ENCODE measurements at places on chromosomes 5 and 9.

GRCh38 chr5:112732131-112732530 lies 5.6 kb upstream of the APC start:
- DNase-seq = no peak

DNA sequence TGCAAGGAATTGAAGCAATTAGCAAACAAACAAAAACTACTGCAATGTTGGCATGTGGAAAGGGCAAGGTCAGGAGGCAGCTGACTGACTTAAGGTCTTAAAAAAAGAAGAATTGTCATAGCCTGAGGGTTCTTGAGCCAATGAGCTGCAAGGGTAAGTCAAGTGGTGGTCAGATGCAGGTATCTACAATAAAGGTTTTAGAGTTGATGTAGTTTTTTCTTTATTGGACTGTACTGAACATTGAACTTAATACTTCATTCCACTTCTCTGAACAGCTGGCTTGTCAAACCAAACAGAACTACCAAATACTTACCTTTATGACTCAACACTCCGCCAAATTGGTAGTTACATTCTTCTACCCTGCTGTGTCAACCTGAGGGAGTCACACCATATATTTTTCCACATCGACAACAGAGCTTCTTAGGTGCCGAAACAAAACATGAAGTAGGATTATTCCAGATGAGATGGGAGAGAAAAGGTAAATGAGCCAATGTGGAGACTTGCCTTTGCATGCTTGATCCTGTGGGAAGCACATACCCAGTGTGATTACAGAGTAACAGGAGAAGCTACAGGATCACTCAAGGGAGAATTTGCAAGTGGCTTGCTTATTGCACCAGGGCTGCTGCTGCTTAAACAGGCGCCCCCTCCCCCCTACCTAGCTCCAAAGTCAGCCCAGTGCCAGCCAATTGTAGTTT lies 35.3 kb downstream of the EQTN start:
- no peak for DNase-seq

GRCh38 chr5:34538026-34538672 lies 118.0 kb upstream of the RAI14 start:
- no peak for DNase-seq

GRCh38 chr5:39238366-39239105 lies 19.2 kb upstream of the FYB1 start:
- DNase-seq = no peak

DNA sequence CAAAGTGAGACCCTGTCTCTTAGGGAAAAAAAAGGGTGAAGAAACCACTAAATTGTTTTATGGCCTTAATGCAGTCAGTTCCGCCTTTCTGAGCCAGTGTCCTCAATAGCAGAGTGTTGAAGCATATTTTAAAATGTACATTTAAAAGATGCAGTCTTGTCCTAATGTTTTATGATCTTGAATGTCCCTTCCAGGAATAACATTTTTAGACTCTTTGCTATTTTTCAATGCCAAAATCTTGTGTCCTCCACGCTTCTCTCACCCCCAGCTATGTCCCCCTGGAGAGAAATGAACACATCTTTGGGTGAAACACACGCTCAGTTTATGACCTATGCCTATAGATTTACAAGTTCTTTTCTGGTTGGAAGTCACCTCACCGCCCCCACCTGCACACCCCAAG lies 69.8 kb downstream of the CSNK1A1 start:
- no peak for DNase-seq

- peak; percentile 83 for DNase-seq
Observed at GRCh38 chr5:76402251-76402885, 717 bp upstream of the IQGAP2 start.

DNA sequence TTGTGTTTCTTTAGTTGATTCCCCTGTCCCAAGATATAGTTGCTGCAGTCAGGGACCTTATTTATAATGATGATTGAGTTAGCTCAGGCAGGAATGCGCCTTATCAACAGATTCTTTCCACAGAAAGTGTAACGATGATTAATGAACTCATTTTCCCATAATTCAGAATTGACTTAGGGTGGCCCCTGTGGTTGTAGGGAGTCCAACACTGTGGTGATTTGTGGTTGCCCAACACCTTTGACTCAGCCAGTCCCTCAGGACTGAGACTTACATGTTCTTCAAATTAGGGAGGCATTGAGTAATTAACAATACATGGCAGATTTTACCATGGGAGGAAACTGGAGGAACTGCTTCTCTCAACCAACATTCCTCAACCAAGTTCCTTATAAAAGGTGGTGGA lies 221.9 kb downstream of the GABRG2 start:
- no peak for DNase-seq

DNA sequence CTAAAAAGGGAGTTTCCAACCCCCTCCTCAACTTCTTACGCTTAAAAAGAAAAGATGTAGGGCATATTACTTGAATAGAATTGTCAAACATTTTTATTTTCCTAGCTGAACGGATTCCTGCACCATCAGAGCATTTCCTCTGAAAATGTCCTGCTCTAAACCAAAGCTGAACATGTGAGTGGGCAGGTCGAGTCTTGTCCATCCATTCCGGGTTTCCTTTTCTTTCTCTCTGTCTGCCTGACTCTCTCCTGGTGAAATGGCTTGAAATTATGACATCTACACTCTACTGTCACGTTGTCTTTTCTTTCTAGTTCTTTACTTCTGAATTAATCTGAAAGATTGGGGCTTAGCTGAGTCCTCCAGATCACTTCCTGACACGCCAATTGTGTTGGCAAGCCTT lies 39.2 kb upstream of the PTPN3 start:
- DNase-seq = no peak

DNA sequence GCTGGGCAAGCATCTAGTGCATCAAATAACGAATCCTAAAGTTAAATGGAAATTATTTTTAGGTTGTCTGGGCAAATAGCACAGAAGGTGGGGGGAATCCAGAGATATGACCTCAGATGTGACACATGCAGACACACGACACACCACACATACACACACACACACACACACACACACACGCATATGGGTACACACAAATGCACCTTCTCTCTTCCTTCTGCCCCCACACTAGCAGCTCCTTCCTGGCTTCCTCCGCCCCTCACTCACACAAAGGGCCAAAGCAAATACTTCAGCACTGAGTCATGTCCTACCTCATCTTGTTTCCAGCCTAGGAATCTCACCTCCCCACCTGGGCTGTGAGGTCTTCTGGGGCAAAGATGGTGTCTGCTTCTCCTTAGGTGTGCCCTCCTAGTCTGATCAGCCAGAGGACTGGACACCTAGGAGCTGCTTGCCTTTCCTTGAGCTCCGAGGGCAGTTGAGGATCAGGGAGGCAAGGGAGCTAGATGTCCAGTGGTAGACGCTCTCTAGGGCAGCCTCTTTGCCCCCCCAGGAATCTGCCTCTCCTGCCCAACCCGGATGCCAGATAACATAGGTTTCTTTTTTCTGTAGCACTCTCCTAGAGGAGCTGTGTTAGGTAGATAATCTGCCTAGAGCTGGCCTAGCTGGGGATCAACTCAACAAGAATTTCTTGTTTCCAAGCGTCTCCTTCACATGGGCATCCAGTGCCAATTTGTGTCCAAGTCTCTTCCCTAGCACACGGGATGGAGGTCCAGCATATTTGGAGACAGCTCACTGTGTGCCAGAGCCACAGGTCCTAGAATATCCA lies 14.3 kb upstream of the JADE2 start:
- peak; percentile 70 for DNase-seq

GRCh38 chr5:82158755-82159413 lies 119.3 kb downstream of the RPS23 start:
- DNase-seq = no peak

DNA sequence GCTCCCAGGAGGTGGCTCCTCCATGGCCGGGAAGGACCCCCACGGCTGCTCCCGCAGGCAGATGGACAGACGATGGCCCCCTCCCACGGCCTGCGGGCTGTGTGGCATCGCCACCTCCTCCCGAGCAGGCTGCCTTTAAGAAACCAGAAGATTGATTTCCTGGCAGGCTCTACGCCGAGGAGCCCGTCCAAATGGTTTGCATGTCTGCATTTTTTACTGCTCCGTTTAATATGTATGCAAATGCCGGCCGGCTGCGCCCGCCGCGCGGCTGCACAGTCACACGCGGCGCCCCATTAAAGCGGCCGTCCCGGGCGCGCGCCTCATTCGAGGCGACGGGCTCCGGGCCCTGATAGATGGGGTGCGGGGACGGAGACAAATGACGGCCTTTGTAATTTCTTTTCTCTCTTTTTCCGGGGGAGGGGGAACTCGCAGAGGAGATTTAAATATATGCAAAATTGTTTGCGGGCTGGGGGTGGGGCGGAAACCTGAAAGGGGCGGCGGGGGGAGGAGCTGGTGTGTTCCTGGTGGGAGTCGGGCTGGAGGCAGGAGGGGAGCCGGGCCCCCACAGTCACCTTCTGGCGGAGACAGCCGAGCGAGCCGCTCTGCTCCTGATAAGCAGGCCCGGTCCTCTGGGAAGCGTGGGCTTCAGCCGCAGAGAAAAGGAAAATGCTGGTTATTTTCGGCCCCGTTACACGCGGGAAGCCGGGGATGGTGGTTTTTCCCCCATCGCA lies 158.7 kb upstream of the IER5L start:
- peak; percentile 65 for DNase-seq

- no peak for DNase-seq
Observed at GRCh38 chr5:36647046-36647445, 40.6 kb downstream of the SLC1A3 start.

- no peak for DNase-seq
Observed at GRCh38 chr5:32265902-32266301, 46.8 kb downstream of the MTMR12 start.

GRCh38 chr5:174294891-174295620 lies 249.6 kb downstream of the NSG2 start:
- DNase-seq = no peak

DNA sequence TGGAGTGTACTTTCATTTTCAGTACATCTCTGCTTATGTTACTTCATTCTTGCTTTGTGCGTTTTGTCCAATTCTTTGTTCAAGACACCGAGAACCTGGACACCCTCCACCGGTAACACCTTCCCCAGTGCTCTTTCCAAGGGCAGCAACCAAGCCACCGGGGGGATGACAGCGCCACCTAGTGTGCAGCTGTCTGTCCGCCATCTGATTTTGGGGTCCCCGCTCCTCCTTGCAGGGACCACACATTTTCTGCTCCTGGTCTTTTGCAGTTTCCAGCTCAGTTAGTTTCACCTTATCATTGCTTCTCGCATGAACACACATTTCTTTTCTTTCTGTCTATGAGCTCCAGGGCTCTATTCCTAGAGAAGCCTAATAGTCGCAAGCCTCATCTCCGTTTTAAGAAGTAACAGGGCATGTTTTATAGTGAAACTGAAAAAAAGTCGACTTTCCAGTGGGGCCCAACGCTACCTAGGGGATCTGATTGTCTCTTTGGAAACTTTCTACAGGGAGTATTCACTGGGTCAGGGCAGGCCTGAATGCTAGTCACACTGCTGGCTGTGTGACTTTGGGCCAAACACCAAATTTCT lies 152.1 kb downstream of the FSTL4 start:
- DNase-seq = peak; percentile 86

DNA sequence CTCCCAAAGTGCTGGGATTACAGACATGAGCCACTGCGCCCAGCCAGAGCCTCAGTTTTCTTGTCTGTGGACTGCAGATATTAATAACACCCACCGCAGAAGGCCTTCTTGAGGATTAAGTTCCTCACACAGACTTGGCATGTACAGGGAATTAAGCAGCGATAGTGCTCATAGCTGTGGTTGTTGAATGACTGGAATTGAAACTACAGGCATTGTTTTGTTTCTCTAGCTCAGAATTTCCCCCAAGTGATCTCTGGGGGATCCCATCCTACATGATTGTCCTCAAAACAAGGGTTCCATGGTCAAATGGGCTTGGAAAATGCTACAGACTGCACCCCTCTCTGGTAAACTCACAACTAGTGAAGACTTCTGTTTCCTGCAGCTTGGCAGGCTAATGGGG lies 44.2 kb upstream of the TDRD7 start:
- DNase-seq = no peak

- no peak for DNase-seq
Observed at GRCh38 chr5:162283609-162284008, 216.0 kb downstream of the GABRG2 start.

DNA sequence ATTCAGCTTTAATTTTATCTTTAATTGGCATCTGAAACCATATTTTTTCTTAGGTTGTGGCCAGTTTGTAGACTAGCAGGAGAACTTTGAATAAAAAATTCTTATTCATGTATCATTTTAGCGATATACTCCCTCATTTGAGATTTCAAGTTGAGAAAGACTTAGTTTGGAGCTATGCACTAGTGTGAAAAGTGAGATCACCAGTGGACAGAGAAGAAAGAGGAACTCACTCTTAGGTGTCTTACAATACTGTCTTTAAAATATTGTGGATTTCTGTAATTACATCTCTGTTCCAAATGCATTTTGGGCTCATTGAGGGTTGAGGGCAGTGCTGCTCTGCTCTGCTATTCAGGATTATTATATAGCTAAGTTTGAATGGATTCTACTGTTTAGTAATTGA lies 54.7 kb downstream of the NAA35 start:
- no peak for DNase-seq

- no peak for DNase-seq
Observed at GRCh38 chr5:128035689-128036088, 47.9 kb upstream of the SLC12A2 start.

DNA sequence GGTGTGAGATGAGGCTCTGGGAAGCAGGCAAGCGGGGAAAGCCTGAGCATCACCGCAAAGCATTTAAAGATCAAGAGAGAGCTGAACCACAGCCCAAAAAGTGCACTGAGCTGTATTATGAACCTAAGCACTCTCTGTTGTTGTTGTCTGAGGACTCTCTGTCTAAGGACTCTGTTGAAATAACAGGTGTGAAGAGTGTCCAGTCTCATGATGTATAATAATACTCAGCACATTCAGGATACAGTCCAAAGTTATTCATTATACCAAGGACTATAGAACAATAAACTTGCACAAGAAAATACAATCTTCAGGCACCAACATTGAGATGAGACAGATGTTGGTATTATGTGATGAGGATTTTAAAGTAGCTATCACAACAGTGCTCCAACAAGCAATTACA lies 71.8 kb upstream of the CTSV start:
- DNase-seq = no peak

GRCh38 chr9:129665389-129665775 lies at the start of gene PRRX2:
TSS of gene PRRX2 (plus strand) at chr9:129665647. CDS start at chr9:129665868, 221 bp downstream.
- DNase-seq = peak; percentile 72

GRCh38 chr9:68973619-68974018 lies 40.3 kb downstream of the PRKACG start:
- DNase-seq = no peak

- DNase-seq = no peak
Observed at GRCh38 chr9:18795947-18796671, 236.9 kb downstream of the SAXO1 start.

DNA sequence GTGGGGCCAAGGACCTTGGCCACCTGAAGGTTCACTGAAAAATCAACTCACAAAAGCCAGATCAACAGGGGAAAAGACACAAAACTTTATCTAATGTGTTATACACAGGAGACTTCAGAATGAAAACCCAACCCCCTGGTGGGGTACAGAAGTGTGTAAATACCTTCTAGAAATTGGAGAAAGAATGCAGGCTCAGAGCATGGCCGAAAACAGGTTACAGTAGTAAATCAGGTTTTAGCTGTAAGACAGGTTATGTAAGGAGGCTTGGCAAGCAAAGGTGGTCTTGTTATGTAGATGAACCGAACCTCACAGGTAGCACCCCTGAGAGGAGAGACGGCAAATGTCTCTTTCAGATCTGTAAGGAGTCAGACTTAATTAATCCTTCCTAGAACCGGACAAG lies 10.0 kb downstream of the CEMIP2 start:
- no peak for DNase-seq

- no peak for DNase-seq
Observed at GRCh38 chr9:108897324-108898096, 35.4 kb downstream of the ACTL7A start.

Data from activated CD8-positive, alpha-beta memory T cell treated with anti-CD3 and anti-CD28 coated beads, Interleukin-2, amount 50 U/mL, for 48 hours (primary cell).